ENCODE measurements at places on chromosomes 4 and X. TPM values are rescaled to one million over a fixed set of nuclear protein-coding genes. Genes with fewer than 3 reads are reported as not detected.
A peak's percentile ranks its signal among the peaks of the same experiment; 100 is the strongest.

DNA sequence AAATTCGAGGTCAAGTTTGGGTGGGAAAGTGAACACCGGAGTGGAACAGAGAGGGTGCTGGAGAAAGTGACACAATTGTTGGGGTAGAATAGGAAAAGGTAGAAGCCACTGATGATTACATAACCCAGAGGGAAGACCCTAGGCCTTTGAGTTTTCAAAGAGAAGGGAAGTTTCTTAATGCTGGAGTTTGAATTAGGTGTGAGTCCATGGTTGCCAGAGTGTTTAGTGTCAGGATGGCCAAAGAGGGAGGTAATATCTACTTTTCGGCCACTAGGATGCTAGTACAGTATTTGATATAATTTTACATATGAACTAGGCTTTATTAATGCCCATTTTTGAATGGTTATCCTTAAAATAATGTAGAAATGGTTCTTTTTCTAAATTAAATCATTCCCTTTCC is 5.4 kb downstream of the BCORL1 start:
- no peak for DNase-seq

GRCh38 chr4:165461159-165461821 is 82.5 kb downstream of the CPE start:
- peak; percentile 34 for DNase-seq

GRCh38 chr4:54228056-54228527 is 1.0 kb upstream of the PDGFRA start:
- peak; percentile 80 for DNase-seq

DNA sequence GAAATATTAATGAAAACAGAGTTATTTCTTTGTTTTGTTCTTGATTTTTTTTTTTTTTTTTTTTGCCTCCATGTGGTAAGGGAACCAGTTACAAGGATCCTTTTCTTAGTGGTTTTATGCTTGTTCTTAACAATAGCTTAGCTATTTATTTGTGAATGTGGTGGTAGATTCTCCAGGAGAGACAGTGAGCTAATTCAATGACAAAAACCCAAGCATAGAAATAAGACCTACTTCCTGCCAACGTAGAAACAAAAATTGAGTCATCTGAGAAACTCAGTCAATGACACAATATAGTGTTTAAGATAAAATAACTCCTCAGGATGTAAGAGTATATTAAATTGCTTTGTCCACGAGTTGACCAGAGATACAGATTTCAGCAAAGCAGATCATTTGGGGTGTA is 863.8 kb upstream of the PABPC4L start:
- DNase-seq = no peak

DNA sequence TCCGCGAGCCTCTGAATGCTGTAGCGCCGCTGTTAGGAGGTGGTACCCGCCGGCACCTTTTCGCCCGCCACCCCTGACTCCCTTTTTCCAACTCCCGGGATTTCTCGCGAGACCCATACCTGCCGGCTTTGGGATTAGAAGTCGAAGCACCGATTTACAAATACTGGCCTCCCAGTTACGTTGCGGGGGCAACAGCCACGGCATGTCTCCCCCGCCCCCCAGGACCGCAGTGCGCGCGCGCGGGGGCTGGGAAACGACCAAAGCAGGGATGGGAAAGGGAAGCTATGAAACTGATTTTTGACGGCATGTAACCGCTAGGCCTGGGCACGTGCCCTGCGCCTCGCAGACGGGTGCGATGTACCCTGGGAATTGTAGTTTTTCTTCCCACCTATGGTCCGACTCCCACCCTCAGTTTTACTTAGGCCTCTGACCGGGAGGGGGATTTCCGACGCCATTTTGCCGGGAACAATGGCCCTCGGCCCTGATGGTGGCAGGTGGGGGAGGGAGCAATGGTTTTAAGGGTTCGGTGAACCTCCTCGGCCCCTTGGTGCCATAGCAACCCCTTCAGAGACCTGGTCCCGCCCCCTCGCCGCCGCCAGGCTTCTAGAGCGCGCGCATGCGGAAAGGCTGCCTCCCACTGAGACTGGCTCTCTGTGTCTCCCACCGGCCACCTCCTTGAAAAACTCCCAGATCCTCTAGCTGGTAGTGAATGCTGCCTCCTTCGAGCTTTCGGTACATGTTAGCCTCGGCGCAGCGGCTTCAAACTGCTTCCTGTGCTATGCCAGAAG is 772 bp upstream of the WNK3 start:
- peak; percentile 65 for DNase-seq

DNA sequence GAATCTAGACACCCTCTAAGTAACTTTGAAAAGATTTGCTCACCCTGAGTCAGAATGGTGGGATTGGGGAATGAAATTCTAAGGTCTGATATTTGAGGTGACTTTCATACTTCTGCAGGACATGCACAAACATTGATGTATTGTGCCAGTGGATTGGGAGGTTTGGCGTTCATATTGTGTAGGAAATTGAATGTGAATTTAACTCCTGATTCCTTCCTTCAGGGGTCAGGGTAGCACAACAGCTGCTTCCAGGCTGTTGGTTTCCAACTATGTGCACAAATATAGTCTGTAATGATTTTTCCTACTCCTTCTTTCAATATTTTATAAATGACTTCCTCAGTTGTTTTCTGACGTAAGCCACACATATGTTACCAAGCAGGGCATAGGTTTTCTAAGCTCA is 3.1 kb downstream of the IL1RAPL1 start:
- DNase-seq = no peak

CFAP47 gene
- total RNA-seq = not detected

PRR27 gene
- total RNA-seq = not detected

Measured in left cardiac atrium (tissue), 4 donors.